ENCODE measurements at places on chromosomes 5 and 9.

- no peak for DNase-seq
Measured at GRCh38 chr9:112322701-112323377, 10.6 kb downstream of the PTBP3 start.

DNA sequence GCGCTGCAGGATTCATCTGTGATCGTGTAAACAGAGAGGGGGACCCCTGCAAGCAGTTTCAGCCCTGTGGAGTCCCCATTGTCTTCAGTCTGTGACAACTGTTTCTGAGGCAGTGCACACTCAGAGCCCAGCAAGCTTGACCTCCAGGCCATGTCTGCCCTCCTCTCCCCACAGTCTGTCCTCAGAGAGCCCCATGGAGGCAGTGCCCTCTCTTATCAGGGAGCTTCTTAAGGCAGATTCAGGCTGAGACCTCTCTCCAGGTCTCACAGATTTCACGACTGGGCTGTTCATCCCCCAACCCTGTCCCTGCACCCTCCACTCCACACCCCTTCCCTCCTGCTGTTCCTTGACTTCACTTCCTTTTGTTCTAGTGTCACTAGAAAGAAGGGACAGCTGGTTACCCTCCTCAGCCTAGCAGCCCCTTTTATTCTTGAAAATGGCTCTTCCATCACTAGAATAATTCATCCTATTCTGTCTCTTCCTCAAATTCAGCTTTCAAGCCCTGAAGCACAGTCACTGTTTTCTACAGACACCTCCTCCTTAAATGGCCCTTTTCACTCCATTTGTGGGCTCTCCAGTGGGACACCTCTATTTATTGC lies 218.4 kb downstream of the MED10 start:
- no peak for DNase-seq

DNA sequence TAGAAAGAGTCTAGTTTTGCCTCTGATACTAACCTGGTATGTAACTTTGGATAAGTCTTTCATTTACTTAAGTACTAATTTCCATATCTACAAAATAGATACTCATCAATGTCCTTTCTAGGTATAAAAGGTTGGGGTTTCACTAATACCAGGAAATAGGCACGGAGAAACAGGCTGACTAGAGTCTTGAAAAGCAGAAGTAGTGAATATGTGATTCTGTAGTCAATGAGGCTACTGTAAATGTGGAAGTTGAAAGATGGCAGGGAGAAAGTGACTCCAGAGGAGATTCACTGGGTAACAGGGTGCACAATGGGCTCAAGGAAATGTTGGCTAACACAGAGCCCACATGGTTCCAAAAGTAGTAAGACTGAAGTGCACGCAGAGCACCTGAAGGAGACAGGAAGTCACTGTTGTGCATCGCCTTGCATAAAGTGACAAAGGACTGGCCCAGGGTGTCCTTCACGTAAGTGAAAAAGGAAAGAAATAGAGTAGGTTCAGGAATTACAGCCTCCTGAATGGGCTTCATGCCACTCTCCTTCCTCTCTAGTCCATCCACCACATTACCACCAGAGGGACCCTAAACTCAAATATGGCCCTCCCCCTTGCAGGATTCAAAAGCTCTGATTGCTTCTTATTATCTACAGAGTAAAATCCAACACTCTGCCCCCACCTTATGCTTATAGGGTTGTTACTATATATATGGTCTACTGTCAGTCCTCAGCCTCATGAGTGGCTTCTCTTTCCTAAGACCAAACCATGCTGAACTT lies 288.0 kb upstream of the SMARCA2 start:
- no peak for DNase-seq

DNA sequence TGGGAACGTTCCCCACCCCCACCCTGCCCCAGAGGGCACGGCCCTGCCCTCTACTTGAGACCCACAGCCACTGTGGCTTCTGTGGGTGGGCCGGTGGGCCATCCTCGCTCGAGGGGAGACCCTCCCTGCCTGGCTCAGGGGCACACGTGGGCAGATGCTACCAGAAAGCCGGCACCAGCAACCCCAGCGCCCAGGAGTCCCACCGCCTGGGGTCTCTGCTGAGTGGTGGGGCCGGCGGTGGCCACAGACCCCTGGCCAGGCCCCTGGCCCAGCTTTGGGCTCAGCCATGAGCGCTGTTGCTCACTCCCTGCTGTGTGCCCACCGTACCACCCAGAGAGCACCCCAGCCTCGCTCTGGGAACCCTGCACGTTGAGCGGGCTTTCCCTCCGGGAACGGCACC lies 16.5 kb upstream of the NRARP start:
- no peak for DNase-seq

DNA sequence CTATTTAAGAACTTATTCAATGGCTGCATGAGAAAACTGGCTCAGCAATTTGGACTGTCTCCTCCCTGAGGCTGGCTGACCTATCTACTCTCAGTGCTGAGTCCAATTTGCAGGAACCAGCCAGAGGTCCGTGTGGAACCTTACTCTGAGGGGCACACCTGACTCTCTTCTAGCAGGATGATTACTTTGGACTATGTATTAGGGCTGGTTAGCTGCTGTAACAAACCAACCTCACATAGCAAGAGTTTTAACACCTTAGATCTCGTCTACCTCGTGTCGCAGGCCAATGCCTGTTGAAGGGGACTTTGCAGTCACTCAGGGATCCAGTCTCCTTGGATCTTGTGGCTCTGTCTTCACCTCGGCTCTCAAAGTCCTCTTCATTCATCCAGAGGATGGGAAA lies 3.4 kb upstream of the FAM193B start:
- no peak for DNase-seq

- no peak for DNase-seq
Measured at GRCh38 chr5:117759849-117760499, 1185.4 kb upstream of the SEMA6A start.

GRCh38 chr5:87825583-87825982 lies 412.9 kb upstream of the CCNH start:
- DNase-seq = no peak

GRCh38 chr9:76451234-76451633 lies 7.7 kb upstream of the GCNT1 start:
- no peak for DNase-seq

- no peak for DNase-seq
Measured at GRCh38 chr9:116045083-116045482, 108.5 kb upstream of the PAPPA start.

DNA sequence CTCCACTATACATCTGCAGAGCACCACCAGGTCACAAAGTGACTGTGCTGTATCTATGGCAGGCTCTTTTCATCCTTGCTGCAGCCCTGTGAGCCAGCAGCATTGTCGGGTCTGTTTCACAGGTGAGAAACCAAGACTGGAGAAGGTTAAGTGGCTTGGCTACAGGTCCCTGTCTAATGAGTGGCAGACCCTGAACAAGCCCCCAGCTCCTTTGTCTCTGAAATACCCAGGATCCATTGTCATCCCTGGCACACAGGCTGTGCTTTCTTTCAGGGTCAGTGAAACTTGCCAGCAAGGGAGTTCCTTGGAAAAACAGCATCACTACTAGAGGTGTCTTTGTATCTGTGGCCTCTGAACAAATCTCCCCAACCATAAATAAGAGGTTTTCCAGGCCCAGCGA lies 27.6 kb upstream of the CXCL14 start:
- no peak for DNase-seq

GRCh38 chr9:21153336-21154017 lies 11.8 kb upstream of the IFNW1 start:
- no peak for DNase-seq

DNA sequence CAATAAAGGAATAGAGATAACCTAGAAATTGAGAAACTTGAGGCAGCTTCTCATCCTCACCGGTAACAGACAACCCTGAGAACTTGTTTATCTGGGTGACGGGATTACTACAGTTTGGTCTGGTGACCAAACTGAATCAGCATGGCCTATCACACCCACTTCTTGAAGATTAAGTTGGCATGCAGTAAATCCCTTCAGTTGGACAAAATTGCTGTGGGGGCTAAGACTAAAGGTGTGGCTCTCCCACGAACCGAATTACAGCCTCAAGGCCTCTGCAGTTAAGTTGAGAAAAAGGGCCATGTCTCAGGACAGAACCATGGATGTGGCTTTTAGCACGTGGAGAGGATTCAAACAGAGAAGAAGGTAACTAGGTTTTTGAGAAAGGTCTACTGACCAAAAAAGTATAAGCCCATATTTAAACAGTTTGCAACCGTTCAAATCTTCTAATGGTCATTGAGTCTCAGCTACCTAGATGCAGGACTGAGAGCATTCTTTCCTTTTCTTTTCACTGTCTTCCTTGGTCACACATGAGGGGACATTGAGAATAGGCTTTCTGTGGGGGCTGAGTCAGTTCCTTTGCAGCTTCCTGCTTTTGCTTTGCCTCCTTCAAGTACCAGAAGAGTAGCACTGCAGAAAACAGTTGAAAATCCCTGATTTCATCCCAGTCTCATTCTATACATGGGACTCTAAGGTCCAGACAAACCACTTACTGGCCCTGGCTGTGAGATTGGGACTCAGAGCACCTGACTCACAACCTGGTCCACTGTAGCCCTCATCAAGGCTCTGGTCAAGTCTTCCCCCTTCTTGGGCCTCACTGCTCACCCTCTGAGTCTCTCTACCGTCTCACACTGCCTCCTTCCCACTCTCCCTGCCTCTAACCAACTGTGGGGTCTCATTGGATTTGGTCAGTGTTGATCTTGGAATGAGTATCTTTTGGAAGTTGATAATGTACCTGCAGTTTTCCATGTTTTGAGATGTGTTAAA lies 30.9 kb downstream of the PDE6A start:
- DNase-seq = no peak

DNA sequence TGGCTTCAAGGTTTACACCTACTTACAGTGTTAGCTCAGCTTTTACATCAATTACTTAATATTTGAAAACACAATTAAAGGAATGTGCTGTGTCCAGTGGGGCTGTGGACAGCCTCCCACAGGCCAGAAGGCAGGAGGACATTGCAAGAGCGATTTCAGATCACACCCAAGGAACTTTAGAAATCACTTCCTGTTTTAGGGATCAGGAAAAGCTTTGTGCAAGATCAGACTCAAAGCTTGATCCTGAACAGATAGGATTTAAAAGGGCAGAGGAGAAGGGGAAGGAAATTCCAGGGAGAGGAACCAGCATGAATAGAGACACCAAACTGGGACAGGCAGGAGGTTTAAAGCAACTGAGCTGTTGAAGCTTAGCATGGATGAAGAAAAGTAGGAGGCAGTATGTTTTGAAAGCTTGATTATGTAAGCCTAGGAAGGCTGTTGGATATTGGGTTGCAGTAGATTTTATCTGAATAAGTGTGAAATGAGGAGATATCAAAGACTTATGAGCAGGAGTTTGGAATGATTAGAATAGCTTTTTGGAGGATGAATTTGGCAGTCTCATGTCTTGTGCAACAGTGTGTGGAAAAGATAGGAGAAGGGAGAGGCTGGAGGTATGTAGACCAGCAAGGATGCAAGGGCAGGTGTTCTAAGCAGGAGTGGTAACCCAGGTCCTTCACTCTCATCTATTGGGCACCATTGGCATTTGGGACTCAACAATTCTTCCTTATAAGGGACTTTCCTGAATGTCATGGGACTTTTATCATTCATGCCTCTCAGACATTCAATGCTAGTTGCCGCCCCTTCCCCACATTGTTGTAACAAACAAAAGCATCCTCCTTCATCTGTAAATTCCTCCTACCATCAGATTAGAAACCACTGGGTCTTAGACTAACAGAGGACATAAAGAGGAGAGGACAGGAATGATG lies 123.5 kb downstream of the TARS1 start:
- no peak for DNase-seq

GRCh38 chr5:113162770-113163169 lies 186.2 kb downstream of the DCP2 start:
- no peak for DNase-seq

DNA sequence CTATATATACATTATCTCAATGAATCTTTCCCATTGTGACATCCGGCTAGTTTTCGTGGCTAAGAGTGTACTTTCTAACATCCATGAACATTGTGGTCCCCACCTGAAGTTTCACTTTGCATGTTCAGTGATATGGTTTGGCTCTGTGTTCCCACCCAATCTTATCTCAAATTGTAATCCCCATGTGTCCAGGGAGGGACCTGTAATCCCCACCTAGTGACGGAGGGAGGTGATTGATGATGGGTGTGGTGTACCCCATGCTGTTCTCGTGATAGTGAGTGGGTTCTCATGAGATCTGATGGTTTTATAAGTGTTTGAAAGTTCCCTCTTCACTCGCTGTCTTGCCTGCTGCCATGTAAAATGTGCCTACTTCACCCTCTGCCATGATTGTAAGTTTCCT lies 28.1 kb downstream of the MRPL22 start:
- DNase-seq = no peak

GRCh38 chr5:137470111-137470920 lies 28.8 kb downstream of the SPOCK1 start:
- DNase-seq = no peak

DNA sequence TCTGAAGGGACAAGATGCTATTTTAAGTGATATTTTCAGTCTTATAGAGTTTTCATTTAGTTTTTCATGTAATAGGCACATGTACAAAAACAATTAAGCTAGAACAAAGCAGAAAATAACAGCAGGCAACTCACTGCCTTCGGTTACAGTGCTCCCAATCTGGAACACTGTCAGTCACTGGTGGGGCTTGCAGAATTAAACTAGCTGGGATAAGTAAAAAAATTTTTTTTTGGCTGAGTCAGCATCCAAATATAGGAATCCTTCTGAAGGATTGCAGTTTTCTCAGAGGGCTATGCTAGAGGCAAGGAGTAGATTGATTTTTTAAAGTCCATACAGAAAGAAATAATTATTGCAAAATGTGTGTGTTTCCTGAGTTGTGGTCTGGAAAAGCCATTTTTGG lies 250.2 kb upstream of the RFX3 start:
- DNase-seq = no peak

GRCh38 chr9:8845808-8846207 lies 1046.2 kb upstream of the DMAC1 start:
- DNase-seq = no peak

DNA sequence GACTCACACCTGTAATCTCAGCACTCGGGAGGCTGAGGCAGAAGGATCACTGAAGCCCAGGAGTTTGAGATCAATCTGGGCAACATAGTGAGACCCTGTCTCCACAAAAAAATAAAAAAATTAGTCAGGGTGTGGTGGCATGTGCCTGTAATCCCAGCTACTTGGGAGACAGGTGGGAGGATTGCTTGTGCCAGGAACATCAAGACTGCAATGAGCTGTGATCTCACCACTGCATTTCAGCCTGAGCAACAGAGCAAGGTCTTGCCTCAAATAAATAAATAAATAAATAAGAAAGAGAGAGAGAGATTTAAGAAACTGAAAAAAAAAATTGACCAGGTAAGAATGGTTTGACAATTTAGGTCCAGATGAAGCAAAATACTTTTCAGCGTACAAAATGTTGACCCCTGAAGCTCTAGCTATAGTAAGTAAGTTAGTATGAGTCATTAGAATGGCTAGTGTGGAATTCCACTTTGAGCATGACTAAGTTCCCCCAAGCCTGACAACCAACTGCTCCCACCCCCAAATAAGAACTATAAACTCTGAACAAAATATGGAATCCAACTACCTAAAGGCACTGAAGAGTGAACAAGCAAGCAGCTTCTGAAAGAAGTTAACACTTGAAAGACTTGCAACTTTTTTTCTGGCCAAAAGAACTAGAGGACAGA lies 217.8 kb upstream of the TLE4 start:
- no peak for DNase-seq

- no peak for DNase-seq
Measured at GRCh38 chr5:64827703-64828102, 59.0 kb downstream of the CWC27 start.

Data from stimulated activated CD8-positive, alpha-beta memory T cell treated with anti-CD3 and anti-CD28 coated beads, Interleukin-4, amount 100 ng/mL, for 4 hours (primary cell).